ENCODE measurements at places on chromosomes 5 and 9. TPM values are rescaled to one million over a fixed set of nuclear protein-coding genes. Genes with fewer than 3 reads are reported as not detected.

DNA sequence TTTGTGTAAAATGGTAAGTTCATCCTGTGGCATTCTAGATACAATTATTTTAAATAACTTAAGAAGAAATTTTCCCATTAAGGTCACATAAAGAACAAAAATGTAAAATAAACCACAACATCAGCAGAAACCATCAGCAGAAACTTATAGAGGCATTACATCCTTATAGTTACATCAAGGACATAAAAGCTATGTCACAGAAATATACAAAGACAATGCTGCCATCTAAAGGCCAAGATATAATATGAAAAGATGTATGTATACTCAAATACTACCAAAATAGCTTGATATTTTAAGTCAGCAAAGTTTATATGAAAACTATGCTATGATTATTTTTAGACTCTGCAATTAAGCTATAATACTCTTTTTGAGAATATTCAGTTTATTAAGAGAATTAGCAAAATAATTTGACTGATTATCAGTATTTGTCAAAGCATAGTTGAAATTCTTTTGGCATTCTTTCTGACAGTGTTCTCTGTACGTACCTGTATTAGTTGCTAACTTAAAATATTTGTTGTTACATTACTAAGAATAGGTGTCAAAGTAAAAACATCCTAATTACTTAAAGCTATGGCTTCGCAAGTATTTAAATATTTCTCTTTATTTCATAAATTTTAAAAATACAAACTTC, 36.2 kb downstream of the FBXL17 start:
- DNase-seq = no peak

The SMIM33 gene
- not detected for total RNA-seq

DNA sequence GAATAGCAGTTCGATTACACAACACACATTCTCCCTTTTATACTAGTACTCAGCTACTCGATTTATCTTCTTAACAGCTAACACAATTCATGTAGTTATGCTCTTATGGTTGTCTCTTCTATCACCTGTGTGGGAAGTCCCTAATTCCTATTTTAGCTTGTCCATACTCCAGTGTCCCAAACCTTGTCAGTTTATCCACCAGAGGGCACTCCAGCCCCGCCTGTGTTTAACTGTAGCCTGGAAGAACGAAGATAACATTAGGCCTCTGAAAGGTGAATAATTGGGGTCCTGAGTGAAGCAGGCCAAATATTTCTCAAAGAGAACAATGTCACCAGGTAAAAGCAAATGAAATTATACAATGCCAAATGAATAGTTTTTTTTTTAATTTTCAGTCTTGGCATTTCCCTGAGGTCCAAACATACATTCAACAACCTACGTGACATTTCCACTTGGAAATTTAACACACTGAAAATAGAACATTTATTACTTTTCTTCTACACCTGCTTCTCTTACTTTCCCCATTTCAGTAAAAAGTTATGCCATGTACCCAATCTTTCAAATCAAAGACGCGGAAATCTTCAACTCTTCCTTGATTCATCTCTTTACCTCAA, 560.7 kb downstream of the HTR1A start:
- DNase-seq = no peak

DNA sequence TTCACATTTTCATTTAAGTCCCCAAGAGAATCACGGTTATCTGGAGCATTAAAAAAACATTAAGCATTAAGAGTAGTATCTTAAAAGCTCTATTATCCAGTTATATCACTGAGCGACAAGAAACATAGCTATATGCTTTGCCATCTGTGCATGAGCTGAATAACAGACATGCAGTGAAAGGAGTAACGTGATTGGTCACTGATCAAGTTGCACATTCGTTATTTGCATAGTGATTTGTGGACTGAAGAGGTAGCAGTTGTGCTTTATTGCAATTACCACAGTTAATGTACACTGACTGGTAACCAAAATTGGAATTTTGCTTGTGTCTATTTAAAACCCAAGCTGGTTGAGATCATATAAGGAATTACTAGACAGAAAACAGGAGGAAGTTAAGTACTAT, 107.4 kb downstream of the MCTP1 start:
- DNase-seq = no peak

- DNase-seq = no peak
These were observed 31.8 kb downstream of the DNAI1 start for GRCh38 chr9:34490360-34490759.

The SV2C gene
- total RNA-seq = 0.16 TPM

The IL17B gene
- not detected for total RNA-seq

DNA sequence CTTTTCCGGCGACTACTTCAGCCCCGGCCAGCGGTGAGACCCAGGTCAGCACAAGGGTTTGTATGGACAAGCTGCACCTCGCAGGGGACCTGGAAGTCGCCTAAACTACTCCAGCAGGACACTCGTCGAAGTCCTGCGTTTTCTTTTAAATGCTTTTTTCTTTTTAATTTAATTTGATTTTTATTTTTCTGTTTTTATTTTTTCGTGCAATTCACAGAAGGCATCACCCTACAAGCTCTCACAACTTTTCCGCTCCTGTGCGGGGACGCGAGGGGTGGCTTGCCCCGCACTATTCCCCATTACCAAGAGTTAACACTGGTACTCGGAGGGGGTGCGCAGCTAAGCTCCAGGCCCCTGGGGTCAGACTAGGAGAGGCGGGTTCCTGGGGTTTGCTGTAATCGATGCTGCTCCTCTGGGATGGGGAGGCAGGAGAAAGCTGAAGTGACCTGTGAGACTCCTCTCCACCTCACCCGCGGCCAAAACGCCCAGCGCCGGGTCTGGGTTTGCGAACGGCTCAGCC, 1.3 kb downstream of the EDIL3 start:
- DNase-seq = no peak

The PCDHB12 gene
- total RNA-seq = 2.9 TPM

The CREB3 gene
- total RNA-seq = 44.6 TPM

The ADAMTS16 gene
- total RNA-seq = 1.9 TPM

The EMB gene
- total RNA-seq = 44.9 TPM

DNA sequence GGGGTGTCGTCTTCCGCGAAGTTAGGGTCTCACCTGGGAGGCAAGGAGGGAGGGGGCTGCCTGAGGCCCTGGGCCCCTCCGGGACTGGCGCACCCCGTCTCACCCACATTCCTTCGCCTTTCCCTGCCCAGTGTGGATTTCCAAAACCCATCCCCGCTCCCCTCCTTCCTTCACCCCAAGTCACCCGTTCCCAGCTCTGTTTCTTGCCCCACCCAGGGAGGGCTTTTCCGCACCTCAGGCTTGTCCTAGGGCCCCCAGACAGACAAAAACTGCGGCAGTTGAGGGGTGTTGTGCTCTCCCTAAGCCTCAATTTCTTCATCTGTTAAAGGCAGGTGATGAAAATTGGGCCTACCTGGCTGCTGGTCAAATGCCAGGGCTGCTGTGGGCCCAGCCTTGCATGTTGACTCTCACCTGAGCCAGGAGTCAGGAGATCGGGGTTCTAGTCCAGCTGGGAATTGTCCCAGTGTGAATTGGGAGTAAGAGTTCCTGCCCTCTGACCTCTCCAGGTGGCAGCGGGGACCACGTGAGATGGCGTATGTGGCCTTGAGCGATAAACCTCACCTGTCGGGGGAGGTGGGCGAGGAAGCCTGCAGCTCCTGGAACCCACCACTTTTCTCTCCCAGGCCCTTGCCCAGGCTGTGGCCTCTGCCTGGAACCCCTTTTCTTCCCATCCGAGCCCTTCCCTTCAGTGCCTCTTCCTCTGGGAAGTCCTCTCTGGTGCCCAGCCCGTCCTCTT, 143.4 kb upstream of the IER5L start:
- no peak for DNase-seq

The CBY3 gene
- total RNA-seq = not detected

DNA sequence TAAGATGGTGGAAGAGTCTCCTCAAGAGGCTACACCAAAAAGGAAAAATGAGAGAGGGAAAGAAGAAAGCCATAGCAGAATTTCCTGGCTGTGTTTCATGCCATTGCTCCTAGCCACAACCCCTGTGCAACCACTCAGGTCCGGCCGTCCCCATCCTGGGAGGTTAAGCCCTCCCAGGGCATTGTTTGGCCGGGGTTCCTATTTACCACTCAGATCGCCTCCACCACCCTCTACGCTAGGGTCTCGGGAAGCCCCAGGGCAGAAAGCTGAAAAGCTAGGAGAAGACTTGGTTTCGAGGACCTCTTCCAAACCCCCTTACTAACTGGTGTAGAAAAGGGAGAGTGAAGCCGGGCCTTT, 715 bp downstream of the RC3H2 start:
- no peak for DNase-seq

DNA sequence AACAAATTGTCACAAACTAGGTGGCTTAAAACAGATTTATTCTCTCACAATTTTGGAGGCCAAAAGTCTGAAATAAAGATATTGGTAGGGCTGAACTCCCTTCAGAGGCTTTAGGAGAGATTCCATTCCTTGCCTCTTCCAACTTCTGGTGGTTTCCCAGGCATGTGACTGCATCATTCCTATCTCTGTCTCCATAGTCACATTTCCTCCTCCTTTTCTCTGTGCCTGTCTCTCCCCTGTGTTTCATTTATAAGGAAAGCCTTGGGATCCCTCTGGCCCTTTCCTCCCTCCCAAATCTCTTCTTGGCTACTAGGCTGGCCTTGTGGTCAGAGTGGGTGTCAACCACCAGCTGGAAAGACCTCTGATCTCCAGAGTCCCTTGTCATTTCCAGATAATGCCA, 78.2 kb downstream of the SNX18 start:
- no peak for DNase-seq

DNA sequence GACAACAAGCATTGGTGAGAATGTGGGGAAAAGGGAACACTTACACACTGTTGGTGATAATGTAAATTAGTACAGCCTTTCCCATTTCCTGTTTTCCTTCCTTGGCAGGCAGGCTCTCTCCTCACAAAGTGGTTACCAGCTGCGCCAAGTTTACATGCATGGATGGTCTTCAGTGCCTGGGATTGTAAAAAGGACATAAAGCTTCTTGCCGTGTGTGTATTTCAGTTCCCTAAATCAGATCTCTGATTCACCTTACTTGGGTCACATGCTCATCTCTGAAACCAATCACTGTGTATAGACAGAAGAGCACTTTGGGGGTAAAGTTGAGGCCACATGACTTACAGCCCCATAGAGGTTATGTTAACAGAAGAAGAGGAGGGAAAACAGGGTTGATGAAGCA, 92.8 kb downstream of the CAVIN4 start:
- no peak for DNase-seq

GRCh38 chr5:116632890-116633289, 58.3 kb upstream of the SEMA6A start:
- no peak for DNase-seq

- DNase-seq = no peak
These were observed 1343.9 kb upstream of the ACO1 start for GRCh38 chr9:31040564-31040963.

- DNase-seq = no peak
These were observed 199.3 kb upstream of the ADAMTSL1 start for GRCh38 chr9:18274693-18275092.

- no peak for DNase-seq
These were observed 145.6 kb upstream of the POC5 start for GRCh38 chr5:75862872-75863271.

DNA sequence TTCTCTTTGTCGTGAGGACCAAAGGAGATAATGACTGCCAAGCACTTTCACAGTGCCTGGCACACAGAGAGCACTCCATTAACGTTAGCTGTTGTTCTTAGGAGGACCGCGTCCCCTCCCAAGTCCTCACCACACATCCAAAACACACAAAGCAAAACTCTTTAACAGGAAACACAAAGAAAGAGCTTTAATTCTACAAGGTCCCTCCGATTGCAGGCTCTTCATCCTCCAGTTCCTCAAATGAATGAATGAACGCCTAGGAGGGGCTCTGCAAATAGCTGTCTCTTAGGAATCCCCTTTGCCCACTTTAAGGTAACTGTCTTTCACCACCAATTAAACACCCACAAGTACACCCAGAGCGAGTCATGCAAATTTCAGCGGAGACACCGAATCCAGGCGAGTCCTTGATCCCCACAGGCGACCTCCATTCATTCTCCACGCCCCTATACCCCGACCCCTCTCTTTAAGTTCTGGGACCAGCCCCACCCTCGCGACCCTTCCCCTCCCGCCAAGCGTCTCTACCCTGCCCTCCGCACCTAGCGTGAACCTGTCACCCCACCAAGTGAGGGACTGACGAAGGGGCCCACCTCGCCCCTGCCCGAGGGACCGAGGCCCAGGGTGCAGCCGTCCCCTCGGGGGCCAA, 644 bp downstream of the TSC1 start:
- no peak for DNase-seq

GRCh38 chr5:126497506-126497905, 74.3 kb downstream of the GRAMD2B start:
- no peak for DNase-seq

DNA sequence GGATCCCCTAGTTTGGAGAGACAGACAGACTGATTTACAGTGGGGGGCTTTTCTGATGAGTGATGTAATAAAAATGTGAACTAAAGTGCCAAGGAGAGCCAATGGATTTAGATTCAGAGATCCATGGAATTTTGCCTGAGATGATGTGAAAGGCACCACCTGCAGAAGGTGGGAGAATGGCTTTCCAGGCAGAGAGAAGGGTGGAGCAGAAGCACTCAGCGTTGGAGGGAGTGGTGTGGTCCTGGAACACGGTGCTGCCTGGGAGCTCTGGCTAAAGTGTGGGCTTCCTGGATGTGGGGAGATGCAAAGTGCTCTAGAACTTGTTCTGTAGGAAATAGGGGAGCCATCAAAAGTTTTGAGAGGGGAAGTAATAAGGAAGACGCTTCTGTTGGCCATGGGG, 57.0 kb downstream of the IQGAP2 start:
- no peak for DNase-seq

GRCh38 chr5:62199792-62200716, 106.0 kb upstream of the KIF2A start:
- DNase-seq = no peak

GRCh38 chr5:77356740-77357139, 135.4 kb downstream of the WDR41 start:
- DNase-seq = no peak

The TLX3 gene
- total RNA-seq = not detected

DNA sequence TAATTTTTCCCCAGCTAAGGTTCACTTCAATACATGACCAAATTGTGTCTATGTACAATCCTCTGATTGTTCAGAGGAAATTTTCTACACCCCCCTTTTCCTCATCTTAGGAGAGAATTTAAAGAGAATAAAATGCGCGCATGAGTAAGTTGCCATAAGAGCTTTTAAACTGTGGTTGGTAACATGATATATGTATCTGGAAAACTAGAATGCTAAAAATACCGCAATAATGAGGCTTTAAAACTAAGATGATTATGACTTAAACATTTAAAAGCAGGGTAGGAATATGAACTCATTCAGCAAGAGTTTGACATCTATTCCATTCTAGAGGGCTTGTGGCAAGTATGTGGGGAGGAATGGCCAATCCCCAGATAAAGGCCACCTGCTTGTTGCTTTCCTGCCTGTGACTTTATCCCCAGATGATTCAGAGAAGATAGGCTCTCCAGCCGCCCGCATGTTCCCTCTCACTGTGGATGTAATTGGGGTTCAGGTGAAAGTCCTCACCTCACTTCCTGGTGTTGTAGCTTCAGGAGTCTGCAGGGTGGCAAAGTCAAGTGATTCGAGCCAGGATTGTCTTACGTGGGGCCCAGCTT, 26.5 kb upstream of the BASP1 start:
- DNase-seq = no peak

The GALNT12 gene
- 6.6 TPM for total RNA-seq

The ANKRD18B gene
- total RNA-seq = not detected
